ENCODE measurements at places on chromosomes 4 and X. TPM values are rescaled to one million over a fixed set of nuclear protein-coding genes. Genes with fewer than 3 reads are reported as not detected.

- DNase-seq: no peak
These were observed 30.2 kb downstream of the KIAA0232 start for GRCh38 chr4:6812766-6813165.

DNA sequence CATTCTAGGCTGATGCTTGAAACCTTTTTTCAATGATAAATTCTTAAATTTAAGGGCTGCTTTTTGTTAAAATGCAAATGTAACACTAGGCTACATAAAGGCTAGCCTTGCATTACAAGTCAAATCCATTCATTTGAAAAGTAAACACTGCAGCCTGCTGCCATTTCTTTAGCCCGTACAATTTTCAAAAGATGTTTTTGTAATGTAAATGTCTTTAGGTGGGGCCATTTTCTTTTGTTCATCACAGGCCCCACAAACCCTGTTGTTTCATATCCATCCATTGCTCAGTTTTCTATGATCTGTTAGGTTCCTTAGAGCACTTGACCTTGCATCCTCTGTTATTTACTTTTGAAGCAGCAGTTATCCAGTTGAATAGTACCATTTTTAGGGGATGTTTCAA lies 296.2 kb upstream of the AMOT start:
- no peak for DNase-seq

The PROM1 gene
- total RNA-seq: 98.3 TPM

DNA sequence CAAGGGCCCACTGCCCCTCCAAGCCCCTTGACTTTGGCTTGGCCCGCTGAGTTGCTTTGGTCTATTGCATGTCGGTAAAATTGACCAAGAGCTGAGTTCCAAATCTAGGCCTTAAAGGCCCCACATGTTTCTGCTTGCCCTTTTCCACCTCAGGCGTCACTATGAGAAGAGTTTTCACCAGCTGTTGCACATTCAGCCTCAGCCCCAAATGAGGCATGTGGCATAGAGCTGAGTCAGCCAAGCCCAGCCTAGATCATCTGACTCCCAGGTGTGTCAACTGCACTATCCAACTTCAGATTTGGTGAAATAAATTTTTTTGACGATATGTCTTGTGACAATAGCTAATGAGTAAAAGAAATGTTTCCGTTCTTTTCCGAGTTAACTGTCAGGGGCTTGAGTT lies 424.5 kb upstream of the FAM47C start:
- no peak for DNase-seq

DNA sequence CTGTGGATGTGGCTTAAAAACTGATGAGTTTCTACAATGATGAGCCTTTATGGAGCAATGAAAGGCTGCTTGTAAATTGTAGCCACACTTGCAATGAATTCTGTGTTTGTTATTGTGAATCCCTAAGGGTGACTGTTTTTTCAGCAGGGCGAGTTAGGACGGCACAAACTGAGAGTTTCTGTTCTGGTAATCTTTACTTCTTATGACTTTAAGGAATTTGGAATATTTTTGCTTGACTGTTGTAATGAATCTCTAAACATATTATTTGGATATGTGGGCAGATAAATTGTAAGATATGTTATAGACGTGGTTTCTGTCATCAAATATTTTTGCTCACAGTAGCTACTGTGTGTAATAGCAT lies 22.2 kb downstream of the RBPJ start:
- no peak for DNase-seq

GRCh38 chr4:159284733-159285132 lies 181.9 kb downstream of the RAPGEF2 start:
- DNase-seq: no peak

GRCh38 chr4:3773552-3774001 lies 7.4 kb downstream of the ADRA2C start:
- no peak for DNase-seq

DNA sequence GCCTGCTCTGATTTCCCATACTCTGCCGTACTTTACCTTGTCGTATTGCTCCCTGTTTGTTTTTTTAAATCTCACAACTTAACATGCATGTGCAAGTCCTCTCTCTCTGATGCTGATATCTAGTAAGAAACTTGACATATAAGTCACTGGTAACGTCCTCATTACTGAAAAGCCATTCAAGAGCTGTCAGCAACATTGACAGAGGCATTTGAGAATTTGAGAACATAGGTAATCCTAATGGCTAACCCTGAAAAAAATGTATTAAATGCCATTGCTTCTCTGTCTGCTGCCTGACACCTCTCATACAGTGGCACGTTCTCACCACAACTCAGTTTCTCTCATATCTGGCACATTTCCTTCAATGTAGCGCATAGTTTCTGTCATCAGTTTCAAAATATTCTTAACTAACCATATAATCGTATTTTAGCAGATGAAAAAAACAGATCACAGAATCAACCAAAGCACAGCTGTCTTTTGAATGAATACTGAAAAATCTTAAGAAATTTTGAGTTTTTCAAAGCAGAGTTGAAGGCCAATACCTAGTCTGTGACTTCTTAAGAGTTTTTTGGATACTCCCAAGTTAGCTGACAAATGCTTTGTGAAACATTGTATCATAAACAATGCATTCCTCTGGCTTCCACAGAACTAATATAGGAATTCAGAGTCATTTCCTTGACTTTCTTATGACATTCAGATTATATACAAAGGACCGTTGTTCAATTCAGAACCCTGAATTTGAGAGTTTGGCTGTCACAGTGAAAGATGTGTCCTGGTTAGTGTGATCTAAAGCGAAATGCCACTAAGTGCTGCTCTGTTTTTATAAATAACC lies 996.4 kb downstream of the C4orf33 start:
- DNase-seq: no peak

The PLXNB3 gene
- 1.9 TPM for total RNA-seq

The GYPA gene
- total RNA-seq: not detected

The PAGE5 gene
- not detected for total RNA-seq

DNA sequence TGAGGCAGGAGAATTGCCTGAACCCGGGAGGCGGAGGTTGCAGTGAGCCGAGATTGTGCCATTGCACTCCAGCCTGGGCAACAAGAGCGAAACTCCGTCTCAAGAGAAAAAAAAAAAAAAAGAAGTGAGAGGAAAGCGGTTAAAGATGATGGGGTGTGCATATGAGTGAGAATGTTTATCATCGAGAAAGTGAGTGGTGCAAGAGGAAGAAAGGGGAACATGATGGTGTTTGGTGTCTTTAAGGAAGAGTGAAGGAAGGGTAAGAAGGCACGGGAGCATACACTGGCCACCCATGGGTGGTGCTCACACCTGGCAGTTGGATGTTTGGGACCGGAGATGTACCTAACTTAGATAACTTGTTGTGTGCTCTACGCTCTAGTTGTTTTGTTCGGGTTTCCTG lies 62.2 kb downstream of the STOX2 start:
- no peak for DNase-seq

- DNase-seq: no peak
These were observed 14.9 kb downstream of the PKD2 start for GRCh38 chr4:88022289-88022688.

The DRP2 gene
- 0.04 TPM for total RNA-seq

The TCEAL6 gene
- not detected for total RNA-seq

GRCh38 chr4:592825-593520 lies 16.9 kb upstream of the TMEM271 start:
- no peak for DNase-seq

The EDA2R gene
- 8.3 TPM for total RNA-seq

- DNase-seq: no peak
These were observed 38.9 kb upstream of the TMPRSS11D start for GRCh38 chr4:67922697-67923096.

GRCh38 chrX:13752646-13753045 lies 18.1 kb downstream of the OFD1 start:
- DNase-seq: no peak

Measured in H9 (cell line).